HFFc6 (cell line): ENCODE measurements at places on chromosomes 11 and 22. TPM values are rescaled to one million over a fixed set of nuclear protein-coding genes. Genes with fewer than 3 reads are reported as not detected.

- peak; percentile 98 for DNase-seq
These were observed 4.2 kb downstream of the MRGPRF start for GRCh38 chr11:69008737-69009440.

GRCh38 chr11:15286465-15286864 is 171.7 kb downstream of the INSC start:
- peak; percentile 32 for DNase-seq

DNA sequence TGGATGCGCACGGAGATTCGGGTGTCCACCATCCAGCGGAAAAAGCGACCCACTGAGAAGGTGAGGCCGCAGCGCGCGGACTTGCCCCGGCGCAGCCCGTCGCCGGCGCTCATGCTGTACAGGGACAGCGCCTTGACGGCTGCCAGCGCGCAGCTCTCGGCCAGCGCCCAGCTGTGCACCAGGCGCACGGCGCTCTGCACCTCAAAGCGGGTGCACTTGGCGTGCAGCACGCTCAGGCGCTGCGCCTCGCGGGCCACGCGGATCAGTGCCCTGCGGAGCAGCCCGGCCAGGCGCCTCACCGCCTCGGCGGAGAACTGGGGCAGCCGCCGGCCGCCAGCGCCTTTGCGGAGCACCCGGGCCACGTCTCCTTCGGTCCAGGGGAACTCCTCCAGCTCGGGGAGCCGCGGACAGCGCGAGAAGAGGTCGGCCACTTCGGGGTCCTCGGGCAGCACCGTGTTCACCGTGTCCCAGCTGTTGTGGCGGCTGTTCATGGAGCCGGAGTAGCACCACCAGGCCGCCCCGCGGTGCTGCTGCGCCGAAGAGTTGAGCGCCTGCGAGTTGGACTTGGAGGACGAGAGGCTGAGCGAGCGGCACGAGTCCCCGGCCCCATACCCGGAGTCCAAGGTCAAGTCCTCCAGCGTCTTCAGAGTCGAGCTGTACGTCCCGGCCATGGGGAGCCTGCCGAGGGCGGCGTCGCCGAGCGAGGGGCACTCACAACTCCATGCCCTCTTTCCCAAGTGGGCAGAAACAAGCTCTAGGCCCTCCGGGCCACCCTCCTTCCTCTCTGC is 703 bp downstream of the ABTB2 start:
- DNase-seq = peak; percentile 45

DNA sequence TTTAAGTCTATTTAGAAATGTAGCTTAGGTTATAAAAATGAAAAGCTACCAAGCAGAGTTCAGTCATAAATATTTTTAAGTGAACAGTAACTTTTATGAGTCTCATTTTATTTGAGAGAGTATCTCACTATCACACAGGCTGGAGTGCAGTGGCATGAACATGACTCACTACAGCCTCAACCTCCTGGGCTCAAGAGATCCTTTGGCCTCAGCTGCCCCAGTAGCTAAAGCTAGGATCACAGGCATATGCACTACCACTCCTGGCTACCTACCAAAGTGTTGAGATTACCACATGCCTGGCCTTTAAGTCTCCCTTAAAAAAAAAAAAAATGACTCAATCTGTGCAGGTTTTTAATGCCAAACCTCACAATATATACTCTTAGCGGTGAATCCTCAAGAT is 34.7 kb upstream of the CLNS1A start:
- peak; percentile 96 for DNase-seq

DNA sequence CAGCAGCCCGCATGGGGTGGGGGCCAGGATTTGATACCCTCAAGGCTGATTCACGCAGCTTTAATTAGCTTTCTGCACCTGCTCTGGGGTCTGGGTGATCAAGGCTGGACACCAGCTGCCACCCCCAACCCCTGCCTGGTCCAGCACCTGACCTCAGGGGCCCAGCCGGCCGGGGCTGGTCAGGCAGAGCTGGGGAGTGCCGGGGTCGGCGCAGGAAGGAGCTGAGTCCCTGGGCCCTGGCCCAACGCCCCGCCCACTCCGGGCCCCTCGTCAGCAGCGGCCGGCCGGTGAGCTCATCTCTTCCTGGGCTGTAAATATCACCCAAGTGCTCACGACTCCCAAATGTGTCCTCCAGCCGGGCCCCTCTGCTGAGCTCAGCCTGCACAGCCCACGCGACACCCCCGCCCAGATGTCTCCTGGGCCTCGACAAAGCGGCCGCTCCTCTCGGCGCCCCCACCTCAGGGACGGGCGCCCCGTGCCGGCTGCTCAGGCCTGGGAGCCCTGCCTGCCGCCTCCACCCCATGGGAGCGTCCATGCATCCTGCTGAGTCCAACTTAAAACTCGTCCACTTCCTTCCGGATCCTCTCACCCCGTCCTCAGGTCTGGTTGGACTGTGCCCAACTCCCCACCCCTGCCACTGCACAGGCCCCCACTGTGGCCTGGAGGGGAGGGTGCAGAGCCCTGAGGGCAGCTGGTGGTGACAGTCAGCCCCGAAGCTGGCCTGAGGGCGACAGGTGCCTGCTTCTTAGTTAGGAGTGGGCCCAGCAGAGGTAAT is 29.0 kb downstream of the RTN4R start:
- DNase-seq = no peak

- DNase-seq = no peak
These were observed 590.5 kb downstream of the ETS1 start for GRCh38 chr11:127996825-127997224.

DNA sequence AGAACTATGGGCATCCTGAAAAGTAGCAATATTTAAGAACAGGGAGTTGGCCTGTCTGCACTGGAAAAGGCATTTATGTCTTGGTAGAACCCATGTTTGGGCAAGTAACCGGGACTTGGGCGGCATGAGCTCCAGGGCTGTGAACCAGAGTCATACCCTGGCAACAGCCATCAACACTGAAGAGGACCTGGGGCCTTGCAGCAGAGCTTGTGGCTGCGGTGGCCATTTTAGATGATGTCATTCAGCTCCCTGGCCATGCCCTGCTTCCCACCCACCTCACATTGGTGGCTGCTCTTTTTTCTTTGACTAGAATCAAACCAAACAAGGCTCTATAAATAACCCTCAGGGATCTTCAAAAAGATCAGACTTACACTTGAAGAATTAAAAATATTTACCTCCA is 26.6 kb downstream of the EHF start:
- DNase-seq = no peak

DNA sequence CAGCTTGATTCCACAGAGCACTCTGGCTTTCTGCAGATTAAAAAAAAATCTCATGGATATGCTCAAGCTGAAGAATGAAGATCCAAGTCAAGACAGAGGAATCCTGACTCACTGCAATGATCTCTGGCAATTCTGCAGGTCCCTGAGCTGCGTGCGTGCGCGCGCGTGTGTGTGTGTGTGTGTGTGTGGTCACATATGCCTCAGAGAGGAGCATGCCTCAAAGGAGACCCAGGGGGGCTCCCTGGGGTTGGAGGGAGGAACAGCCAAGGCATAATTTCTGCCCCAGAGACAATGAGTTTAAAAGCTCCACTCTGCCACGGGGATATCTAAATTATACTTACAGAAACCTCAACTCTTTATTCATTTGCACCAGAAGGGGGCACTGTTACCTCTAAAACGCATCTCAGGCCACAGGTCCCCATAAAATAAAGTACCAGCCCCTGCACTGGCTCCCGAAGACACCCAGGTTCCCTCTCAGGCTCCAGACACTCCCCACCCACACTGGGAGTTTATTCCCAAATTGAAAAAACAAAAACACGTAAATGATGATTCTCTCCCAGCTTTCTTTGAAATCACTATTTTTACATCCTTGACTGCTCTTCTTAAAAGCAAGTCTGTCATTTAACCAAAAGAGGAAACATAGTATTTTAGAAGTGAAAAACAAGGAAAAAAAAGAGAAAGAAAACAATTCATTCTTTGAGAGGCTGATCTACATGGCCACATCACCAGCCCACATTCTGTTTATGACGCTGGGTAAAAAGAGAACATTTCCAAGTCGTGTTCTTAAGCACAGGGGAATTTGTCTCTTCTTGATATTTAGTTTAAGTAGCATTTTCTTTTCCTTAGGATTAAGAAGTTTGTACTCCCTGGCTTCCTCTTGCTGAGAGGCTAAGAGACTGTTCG is 401.0 kb downstream of the LARGE1 start:
- no peak for DNase-seq

DNA sequence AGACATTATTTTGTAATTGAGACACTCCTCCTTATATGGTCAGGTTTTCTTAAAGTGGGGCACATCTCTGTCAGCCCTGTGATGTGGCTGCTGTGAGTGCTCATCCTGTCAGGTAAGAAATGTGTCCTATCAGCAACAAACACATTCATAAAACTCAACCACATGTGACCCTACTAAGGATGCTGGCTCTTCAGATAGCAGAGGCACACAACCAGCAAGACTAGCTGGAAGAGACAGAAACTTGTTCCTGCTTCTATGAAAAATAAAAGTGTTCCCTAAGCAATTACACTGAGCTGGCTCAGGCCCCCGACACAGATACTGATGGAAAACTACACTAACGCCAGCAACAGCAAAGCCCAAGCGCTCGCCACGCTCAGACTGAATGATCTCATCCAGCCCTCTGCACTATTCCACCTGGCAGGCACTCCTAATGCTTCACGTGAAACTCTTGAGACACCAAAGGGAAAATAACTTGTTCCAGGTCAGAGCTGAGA is 49.8 kb upstream of the CYP2D6 start:
- no peak for DNase-seq

DNA sequence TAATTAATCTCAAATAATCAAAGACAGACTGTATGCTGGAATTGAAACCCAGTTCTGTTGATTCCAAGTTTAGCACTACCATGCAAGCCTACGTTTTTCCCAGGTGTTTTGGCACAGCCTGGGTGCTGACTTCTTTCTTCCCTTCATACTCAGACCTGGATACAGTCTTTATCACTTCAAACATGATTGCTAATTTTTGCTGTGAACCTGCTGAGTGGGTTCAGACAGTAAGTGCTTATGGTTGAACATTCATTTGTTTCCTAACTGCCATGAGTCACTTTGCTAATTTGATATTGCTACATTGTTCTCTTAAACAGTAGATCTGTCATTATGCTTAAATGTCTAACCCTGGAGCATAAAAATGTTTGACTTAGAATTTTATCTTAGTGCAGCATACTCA is 12.2 kb downstream of the PAAF1 start:
- no peak for DNase-seq

GRCh38 chr11:720017-720641 is 14.1 kb downstream of the EPS8L2 start:
- no peak for DNase-seq

DNA sequence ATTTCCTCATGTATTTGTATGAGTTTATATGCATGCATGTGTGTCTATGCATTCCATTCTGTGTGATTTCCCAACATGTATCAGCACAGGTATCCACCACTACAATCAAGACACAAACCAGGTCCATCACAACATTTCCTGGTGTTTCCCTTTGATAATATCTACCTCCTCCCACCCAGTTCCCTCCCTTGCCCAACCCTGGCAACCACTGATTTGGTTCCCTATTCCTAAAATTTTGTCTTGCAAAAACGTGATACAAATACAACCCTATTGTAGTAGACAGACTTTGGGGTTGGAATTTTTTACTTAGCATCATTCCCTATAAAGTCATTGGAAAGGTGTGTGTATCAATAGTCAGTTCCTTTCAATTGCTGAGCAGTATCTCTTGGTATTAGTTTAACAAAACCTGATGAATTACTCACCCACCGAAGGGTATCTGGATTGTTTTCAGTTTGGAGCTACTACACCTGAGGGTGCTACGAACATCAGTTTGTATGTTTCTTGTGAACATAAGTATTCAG is 51.8 kb upstream of the IGLL5 start:
- DNase-seq = no peak

DNA sequence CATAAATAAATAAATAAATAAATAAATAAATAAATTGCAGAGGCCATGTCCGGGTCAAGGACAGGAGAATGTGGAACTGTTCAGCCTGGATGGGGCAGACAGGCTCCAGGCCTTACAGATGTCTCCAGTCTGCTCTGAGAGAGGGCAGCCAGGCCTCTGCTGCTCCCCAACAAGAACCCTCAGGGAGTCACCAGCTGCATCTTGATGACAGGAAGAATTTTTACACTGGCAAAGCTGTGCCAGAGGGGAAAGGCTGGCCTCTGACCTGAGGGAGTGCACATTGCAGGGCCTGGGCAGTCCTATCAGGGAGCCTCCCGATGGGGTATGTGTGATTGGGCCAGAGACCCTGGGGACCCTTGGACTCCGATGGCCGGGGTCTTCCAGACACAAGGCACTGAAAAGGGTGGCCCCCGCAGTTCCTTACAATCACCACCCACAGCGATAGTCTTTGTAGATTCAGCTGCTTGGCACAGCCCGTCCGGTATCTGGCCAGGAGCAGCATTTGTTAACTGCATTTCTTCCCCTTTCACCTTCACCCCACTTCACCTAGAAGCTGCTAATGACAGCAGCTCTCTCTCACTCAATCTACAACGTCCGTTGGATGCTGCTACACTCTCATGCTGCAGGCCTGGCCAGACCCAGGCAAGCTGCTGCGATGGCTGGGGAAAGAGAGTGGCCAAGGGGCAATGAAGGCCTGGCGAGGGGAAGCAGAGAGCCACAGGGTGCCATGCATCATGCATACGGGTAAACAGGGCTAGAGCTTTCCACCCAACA is 8.1 kb downstream of the MOGAT2 start:
- no peak for DNase-seq

- no peak for DNase-seq
These were observed 5.3 kb upstream of the KLHDC7B start for GRCh38 chr22:50540381-50540780.

- DNase-seq = no peak
These were observed 940.9 kb downstream of the BRD1 start for GRCh38 chr22:48886604-48887393.

- no peak for DNase-seq
These were observed 32.5 kb upstream of the CFAP300 start for GRCh38 chr11:102014756-102015155.

DNA sequence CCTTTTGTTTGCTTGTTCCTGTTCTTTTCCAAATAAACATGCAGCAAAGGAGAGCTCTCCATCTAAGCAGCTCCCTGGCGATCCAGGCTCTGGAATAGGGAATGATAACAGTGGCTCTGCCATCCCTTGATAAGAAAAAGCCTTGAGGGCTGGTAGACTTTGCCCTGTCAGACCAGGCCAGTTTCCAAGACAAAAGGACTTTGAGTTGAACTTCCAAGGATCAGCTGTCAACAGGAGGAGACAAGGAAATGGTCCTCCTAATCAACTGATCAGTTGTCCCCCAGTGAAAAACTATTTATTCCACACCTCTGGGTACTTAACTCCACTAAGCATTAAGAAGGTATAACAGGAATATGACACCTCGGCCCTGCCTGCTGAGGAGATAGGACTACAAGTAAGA is 127.8 kb downstream of the PARVA start:
- DNase-seq = no peak

GRCh38 chr22:27537501-27537900 is 264.1 kb downstream of the MN1 start:
- no peak for DNase-seq

- no peak for DNase-seq
These were observed 8.7 kb downstream of the NADSYN1 start for GRCh38 chr11:71461696-71462095.

P2RY2 gene
- total RNA-seq = 0.20 TPM in 1 of 2 replicates, not detected in the other

EP300 gene
- 30.3 to 41.1 TPM (median 32.3 TPM) in 3 replicates for total RNA-seq

TSGA10IP gene
- total RNA-seq = 0.18 TPM in 1 of 3 replicates, not detected in the others

NPTXR gene
- total RNA-seq = 1.6 to 5.5 TPM (median 4.9 TPM) in 3 replicates

CPT1B gene
- total RNA-seq = 0.93 to 3.0 TPM (median 2.3 TPM) in 3 replicates

CDHR5 gene
- total RNA-seq = not detected in 3 replicates

ELF5 gene
- total RNA-seq = not detected in 2 replicates

MGAT3 gene
- total RNA-seq = not detected in 3 replicates

BRSK2 gene
- 0.35 to 0.80 TPM (median 0.61 TPM) in 3 replicates for total RNA-seq

ZBTB16 gene
- not detected in 3 replicates for total RNA-seq

SCYL1 gene
- 120 to 140 TPM (median 132 TPM) in 3 replicates for total RNA-seq

CHRNA10 gene
- 0.43 to 0.59 TPM (median 0.56 TPM) in 3 replicates for total RNA-seq

C22orf15 gene
- total RNA-seq = 0.62 to 2.8 TPM (median 2.4 TPM) in 3 replicates

OR56B4 gene
- total RNA-seq = not detected in 3 replicates

RTN4R gene
- 0.25 to 0.59 TPM (median 0.36 TPM) in 3 replicates for total RNA-seq

SUSD2 gene
- 0.11 to 0.24 TPM (median 0.16 TPM) in 3 replicates for total RNA-seq

ZBTB44 gene
- 10.8 to 12.1 TPM (median 12.0 TPM) in 3 replicates for total RNA-seq
